Upper lobe of left lung (tissue), 6 donors: ENCODE measurements at places on chromosomes 16 and 17. TPM values are rescaled to one million over a fixed set of nuclear protein-coding genes. Genes with fewer than 3 reads are reported as not detected.

DNA sequence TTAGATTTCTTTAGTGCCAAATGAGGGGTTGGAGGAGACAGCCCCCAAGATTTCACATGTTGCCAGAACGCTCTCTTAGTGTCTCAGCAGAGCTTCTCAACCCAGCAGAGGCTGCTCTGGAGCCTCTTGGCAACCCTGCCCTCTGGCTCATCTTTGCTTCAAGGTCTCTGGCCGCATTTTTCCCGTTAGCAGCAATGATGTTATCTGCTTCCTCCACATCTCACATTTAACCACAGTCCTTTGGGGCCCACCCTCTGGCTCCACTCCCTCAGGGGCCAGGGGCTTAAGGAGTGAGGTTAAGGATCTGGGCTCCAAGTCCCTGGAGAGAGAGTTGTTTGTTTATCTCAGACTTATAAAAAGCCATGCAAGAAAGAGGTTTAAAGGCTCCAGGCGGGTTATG, 3.3 kb upstream of the XYLT1 start:
- no peak for DNase-seq

DNA sequence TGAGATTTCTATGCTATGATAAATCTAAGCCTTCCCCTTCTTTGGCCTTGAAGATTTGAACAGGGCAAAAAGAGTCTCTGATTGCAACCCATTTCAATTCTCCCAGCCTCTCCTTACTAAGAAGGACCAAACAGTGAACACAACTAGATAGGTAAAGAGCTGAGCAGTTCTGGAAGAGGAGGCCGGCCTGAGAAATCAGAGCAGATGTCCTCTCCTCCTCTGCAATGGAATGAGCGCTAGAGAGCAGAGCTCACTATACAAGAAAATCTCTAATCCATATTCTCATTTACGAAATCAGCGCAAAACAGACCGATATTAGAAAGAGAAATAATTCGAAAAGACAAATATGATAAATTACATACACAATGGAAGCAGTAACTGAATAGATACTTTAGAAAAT, 124.2 kb downstream of the CDK5R1 start:
- no peak for DNase-seq

DNA sequence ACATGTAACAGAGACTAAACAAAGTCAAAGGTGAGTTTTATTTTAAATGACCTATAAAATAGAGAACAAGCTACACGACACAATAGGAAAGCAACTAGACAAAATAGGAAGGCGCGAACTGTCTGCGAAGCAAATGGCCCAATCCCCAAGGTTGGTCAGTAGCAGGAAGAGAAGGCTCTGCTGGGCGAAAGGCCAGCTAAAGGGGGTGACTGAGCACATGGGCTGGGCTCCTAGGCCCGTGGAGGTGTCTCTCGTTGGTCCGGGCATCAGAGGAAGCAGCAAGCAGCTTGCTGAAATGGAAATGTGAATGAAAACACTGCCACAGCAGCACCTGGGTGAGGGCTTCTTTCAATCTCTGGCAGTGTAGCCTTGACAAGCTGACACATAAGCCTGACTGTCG, 129.4 kb downstream of the ZNF778 start:
- no peak for DNase-seq

GRCh38 chr16:51532551-51532950, 381.5 kb upstream of the SALL1 start:
- no peak for DNase-seq

GRCh38 chr17:1796800-1797199, 32.9 kb downstream of the SMYD4 start:
- DNase-seq, result no peak

DNA sequence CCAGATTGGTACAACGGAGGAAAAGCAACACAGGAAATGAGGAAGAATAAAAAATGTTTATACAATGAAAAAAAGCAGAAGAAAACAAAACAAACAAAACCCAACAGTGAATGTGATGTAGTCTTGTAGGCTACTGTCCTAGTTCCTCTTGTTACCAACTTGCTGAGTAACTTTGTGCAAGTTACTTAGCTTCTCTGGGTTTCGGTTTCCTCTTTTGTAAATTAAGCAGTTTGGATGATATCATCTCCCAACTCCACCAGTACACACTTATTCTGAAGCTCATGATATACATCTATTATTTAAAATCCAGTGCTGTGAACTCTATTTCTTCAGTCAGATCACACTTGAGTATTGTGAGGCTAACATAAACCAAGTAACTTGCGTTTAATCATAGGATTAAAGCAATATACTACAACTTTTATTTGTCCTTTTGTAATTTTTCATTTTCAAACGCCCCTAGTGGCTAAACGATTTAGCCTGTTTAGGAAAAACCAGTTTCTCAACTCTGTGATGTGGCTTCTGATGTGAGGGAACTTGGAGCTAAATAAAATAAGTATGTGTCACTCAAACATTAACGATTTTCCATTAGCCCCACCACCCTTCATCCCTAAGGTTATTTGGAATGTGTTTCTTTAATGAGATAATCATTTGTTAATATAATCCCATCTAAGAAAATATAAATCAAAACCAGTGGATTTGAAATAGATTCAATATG, 1.4 kb upstream of the UNK start:
- DNase-seq, result no peak

The C17orf107 gene
- 3.3 TPM for total RNA-seq

The CTRB1 gene
- total RNA-seq, result 5.1 TPM
